Hypothalamus (tissue), 51 donors: ENCODE measurements at places on chromosomes 2 and 18.

- no peak for DNase-seq
Observed at GRCh38 chr18:36188916-36189315, 1.6 kb downstream of the MOCOS start.

DNA sequence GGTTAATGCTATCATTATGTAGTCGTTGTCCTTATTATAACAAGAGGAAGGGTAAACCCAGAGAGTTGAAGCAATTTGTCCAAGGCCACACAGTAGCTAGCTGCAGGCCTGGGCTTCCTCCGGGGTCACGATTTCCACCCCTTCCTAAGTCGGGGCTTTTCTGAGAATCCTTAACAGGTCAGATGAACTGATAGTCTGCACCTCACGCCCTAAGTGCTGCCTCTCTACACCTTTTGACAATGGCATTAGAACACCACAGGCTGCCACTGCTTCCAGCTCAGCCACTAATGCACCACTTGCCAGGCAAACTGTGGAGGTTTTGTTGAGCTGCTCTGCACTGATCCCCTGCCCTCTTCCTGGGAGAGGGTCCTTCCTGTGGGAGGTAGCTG is 37.7 kb downstream of the FOSL2 start:
- no peak for DNase-seq

- DNase-seq, result no peak
Observed at GRCh38 chr2:162874412-162874811, 35.8 kb upstream of the KCNH7 start.

- no peak for DNase-seq
Observed at GRCh38 chr2:71045865-71046548, 22.4 kb upstream of the NAGK start.

DNA sequence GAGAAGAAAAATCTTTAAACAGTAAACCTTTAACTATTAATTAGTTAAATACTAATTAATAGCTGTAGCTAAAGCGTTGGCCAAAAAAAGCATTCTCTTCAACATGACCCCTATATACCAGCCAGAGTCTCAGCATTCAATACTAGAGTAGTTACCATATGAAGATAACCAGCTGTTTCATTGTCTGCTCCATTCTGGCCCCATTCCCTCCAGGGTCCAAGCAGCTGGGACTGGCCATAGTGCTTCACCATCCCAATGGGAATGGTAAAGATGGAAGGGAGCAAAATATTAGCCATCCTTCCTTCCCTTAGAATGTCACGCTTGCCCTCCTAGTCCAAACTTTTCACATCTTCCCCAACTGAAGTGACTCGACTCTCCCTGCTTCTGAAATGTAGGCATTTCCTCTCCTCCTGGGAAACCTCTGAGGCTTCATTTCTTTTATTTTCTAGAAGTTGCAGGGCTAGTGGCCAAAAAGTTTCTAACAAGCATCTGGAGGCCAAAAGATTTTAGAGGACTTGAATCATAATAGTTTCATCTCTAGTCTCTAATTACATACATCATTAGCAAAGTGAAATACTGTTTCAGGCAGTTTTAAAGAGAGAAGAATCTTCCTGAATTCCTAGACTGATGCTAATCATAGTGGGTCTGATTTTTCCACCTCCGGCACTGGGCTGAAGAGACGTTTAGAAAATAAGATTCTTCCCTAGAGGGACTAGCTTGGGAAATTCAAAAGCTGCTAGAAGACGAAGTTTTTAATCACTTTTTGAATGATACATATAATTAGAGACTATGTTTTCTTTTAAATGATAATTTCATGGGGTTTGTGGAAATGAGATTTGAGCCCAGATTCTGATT is 52.7 kb downstream of the CCDC68 start:
- DNase-seq, result no peak

GRCh38 chr18:30556112-30556511 is 486.4 kb downstream of the DSC3 start:
- DNase-seq, result no peak

DNA sequence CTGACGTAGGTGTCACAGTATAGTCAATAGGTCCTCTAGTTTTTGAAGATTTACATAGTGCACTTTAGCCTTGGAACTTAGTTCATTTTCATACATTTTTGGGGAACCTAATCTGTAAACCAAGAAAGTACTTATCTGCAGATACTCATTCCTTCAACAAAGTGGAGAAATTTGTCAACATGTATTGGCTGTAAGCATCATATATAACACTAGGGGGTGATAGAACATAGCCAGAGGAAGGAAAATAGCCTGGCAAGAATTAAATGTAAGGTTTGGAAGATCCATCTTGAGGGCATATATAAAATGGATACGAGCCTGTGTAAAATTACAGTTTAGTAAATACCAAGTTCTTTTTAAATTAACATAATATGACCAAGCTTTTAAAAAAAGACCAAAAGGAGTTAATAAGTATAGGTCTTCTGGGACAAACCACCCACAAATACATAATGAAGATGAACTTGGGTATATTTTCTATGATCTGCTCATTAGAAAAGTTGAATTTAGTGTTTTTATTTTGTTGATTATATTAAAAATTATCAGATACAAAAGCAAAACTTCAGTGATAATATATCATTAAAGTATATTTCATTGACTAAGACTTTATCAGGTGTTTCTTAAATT is 18.2 kb downstream of the RPL37A start:
- DNase-seq, result no peak

- DNase-seq, result no peak
Observed at GRCh38 chr2:122707224-122707824, 951.9 kb downstream of the TSN start.

DNA sequence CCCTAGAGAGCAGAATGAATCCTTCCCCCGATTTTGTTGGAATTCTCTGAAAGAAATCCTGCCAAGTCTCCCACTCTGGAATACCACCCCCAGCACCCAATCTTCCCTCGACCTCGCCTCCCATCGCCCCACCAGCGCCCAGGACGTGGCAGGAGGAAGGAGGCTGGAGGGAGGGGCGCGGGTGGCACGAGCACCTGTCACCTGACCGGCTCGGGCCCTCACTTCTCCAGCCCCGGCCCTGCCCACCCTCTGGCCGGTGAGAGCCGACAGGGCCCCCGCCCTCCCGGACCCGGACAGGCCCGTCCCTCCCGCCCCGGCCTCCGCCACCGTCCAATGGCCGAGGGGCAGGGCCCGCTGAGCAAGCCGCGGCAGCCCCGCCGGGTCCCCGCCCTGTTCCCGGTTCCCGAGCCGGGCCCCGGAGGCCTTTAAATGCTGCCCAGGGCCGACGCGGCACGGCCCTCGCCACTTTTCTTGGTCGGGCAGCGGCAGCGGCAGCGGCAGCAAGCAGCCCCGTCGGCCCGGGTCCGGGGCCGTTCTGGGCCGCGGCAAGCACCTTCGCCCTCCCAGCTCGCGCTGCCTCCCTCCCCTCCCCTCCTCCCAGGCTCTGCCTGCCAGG is at the start of gene LGALSL:
LGALSL (plus strand) TSS at position 393 of the 616 bp plus-strand sequence. CDS start 384 bp downstream, outside the sequence.
- peak; percentile 37 for DNase-seq

GRCh38 chr2:20532634-20533437 is 86.0 kb downstream of the RHOB start:
- DNase-seq, result no peak

- DNase-seq, result no peak
Observed at GRCh38 chr2:16194931-16195680, 254.8 kb downstream of the MYCN start.

DNA sequence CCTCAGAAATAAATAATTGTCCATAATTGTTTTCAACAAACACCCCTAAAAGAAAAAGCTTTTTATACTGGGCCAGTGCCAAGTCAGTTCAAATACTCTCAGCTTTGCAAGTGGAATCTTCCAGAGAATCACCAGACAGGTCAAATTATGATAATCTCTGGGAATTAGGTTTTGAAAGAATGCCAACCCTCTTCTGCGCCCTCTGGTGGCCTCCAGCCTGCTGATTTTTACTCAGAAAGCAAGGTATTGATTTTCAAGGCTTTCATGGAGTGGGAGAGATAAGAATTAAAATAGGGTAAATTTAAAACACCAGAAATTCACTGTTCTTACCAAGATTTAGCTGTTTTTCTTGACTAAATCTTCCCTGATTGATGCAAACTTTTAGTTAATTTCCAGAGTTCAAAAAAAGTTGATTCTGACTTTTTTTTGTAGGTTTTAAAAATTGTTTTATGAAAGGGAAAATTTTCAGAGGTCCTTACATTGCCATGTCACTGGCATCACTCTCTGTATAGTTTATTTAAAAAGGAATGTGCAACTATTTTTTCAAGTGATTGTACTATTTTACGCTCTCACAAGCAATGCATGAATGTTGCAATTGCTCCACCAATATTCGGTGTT is 282.9 kb upstream of the TNP1 start:
- no peak for DNase-seq

GRCh38 chr2:64837116-64837731 is 152.0 kb upstream of the SLC1A4 start:
- no peak for DNase-seq

DNA sequence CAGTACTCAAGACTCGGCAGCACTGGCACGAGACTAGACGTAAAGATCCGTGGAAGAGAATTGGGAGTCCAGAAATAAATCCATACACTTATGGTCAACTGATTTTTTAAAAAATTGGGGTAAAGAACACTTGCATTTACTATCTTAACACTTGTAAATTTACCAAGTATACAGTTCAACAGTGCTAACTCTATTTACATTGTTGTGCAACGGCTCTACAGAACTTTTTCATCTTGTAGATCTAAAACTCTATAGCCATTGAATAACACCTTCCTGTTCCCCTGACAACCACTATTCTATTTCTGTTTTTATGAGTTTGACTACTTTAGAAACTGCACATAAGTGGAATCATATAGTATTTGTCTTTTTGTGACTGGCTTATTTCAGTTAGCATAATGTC is 129.4 kb upstream of the SP3 start:
- no peak for DNase-seq
